NCI-H1694 (cell line): ENCODE measurements at places on chromosomes 6 and 20.

- DNase-seq = no peak
Observed at GRCh38 chr20:53608071-53608455, 14.4 kb upstream of the ZNF217 start.

DNA sequence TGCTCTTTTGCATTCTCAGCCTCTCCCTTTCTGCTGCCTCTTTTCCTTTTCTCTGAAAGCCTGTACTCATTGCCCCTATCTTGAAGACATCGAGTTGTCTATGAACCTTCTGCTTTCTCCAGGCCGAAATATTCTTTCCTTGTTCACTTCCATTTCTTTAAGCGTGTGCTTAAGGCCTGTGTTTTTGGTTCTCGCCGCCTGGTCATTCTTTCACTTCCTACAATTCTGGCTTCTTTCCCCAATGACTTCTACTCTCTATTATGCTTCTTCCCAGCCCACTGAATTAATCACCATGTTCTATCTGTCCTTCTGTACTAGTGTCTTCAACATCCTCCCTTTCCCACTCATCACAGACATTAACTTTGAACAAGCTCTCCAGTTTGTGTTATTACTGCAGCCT lies 69.6 kb downstream of the C6orf52 start:
- DNase-seq = no peak

DNA sequence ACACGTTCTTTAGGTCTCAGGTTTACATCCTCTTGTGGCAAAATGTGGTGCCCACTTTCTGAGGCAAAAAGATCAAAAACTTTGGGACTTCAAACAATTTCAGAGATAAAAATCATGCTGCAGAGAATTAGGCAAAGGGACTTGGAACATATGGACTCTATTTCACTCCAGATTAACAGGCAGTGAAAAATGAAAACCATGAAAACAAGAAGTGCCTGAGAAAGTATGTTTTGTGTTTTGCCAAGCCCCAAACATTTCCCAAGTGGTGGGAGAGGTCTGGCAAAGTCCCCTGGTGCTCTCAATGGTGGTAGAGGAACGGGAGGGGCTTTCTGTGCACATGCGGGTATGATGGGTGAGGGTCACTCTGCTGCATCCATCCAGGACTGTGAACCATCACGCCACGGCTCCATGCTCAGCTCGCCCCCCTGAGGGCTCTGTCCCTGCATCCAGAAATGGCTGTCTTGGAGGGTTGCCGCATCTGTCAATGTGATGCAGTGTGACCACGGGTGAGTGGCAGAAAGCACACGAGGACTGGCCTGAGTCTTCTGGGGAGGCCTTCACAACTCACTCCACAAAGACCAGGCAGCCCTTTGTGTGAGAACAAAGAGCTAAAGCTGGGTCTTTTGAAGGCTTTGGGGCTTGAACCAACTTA lies 43.2 kb upstream of the TBC1D7 start:
- no peak for DNase-seq

- DNase-seq = no peak
Observed at GRCh38 chr6:16551466-16551865, 209.8 kb downstream of the ATXN1 start.

DNA sequence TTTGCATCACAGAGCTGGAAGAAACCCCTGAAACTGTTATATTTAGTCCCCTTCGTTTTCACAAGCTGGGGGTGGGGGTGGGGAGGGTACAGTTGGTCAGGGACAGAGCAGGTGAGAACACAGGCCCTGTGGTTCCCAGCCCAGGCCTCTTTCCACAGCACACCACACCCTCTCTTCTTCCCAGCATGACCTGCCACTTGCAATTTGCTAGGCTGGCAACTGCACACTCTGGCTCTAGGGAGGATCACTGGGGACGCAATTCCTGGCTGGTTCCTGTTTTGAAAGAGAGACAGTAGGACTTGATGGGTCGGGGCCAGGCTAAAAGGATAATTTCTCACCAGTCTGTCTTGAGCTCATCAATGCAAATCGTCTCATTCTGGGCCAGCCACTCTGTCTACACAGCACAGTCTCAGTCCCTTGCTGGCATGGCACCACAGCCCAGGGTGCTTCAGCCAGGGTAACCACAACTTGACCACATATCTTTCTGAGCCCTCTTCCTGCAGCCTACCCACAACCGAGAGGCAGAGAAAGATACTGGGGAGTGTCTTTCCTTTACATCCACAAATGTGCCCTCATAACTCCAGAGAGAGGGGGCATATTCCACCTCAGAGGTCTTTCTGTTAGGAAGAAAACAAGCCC lies 41.7 kb upstream of the EMILIN3 start:
- no peak for DNase-seq

DNA sequence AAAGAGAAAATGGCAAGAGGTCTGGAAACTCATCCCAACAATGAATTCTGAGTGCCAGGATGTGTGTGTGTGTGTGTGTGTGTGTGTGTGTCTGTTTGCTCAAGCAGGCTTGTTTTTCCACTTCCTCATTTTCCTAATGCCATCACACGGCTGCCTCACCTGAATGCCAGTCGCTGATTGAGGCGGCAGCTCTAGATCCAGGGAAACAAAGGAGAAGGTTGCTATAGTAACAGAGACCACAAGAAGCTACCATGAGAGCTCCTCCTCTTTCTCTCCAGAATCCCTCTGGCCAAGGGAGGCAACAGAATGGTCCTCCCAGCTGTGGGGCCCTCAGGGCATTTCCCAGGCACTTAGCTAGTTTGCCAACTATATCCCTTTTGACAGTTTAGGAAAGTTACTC lies 241.1 kb upstream of the TSHZ2 start:
- no peak for DNase-seq

DNA sequence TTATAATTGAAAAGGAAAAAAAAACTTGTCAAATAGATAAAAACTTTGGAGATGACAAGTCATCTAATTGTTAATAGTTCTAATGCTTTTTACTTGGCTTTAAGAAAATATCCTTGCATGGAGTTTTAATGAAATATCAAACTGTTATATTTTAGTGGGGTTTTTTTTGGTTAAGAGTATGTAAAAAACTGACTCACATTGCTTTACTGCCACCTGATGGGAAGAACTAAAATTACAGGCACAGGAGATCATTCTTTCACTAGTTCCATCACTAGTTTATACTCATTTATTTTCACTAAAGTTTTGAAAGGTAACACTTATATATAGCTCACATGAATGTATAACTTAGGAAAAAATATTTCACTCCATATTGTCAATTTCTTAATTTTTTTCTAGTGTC lies 309.1 kb downstream of the LMBRD1 start:
- DNase-seq = no peak

GRCh38 chr6:136060052-136060451 lies 190.1 kb downstream of the MTFR2 start:
- DNase-seq = no peak

DNA sequence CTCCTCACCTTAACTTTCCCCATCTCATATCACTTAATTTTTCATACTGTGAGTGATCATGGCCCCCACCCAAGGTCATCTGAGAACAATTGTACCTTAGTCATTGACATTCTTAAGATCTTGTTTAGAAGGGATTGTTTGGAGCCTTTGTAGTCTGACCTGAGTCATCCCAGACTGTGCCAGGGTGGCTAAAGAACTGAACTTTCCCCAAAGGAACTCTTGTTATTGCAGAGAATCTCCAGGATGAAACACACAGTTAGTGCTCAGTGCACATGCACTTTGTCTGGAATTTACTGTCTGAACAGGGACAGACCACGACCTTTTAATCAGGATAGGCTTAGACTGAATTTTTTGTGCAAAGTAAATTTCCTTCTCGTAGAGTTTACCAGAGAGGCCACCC lies 112.6 kb upstream of the CCN2 start:
- DNase-seq = no peak

DNA sequence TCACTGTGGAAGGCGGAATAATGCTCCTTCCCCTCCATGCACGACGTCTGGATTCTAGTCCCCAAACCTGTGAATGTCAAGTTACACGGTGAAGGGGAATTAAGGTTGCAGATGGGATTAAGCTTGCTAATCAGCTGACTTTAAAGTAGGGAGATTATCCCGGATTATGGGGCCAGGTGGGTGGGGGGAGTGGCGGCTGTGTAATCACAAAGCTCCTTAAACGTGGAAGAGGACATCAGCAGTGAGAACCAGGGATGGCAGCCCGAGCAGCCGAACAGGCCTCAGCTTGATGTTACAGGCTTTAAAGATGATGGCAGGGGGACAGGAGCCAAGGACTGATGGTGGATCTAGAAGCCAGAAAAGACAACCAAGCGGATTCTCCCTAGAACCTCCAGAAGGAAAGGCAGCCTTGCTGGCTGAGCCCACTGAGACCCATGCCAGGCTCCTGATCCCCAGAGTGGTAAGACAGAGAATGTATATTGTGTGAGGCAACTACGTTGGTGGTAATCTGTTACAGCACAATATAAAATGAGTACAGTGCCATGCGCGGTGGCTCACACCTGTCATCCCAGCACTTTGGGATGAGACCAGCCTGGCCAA lies 117.5 kb downstream of the SCML4 start:
- DNase-seq = no peak

DNA sequence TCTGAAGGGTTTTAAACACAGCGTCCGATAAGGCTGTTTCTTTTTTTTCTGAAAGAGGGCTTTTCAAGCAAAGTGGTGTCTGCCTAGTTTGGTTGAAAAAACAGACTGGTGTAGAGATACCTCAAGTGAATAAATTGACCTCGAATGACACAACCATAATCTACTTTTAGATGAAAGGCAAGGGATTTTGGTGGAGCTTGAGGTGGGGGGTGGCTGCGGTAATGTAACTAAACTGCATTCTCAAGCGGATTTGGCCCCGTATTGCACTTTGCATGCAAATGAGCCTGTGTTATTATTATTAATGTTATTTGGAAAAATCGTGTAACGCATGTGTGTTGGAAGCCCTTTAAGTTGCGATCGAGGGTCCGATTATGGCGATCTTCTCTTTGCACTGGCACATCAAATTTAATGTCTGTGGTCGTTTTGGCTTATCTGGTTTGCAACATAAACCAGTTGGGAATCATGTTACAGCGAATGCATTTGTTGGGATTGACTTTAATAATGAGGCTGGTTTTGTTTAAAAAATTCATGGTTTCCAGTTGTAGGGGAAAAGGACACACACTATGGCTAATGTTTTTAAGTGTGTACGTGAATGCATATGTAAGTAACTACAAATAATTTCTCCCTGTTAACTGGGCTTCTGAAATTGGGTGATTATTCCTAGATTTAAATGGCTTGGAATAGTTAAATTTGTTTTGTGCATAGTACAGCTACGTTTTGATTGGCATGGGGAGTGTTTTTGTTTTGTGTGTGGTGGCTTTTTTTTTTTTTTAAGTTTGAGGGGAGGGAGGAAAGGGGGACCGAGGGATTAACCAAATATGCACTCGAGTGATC lies 1.0 kb downstream of the JARID2 start:
- no peak for DNase-seq

DNA sequence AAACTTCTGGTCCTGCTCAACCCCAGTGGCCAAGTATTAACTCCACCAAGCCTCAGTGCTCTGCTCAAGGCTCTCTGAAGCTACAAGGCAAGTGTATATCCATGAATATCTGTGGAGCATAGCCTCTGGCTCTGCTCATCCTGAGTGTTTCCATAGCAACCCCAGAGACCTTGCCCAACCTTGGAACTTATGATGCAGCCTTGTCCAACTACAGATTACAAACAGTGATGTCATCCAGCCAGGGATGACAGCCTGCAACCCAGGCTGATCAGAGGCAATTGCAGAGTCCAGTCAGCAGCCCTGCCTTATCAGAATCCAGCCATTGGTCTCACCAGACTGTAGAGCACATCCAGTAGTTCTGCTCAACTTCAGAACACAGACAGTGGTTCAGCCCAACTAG lies 65.5 kb upstream of the SPACA1 start:
- DNase-seq = no peak

- no peak for DNase-seq
Observed at GRCh38 chr6:11730641-11731040, 48.0 kb downstream of the ADTRP start.

DNA sequence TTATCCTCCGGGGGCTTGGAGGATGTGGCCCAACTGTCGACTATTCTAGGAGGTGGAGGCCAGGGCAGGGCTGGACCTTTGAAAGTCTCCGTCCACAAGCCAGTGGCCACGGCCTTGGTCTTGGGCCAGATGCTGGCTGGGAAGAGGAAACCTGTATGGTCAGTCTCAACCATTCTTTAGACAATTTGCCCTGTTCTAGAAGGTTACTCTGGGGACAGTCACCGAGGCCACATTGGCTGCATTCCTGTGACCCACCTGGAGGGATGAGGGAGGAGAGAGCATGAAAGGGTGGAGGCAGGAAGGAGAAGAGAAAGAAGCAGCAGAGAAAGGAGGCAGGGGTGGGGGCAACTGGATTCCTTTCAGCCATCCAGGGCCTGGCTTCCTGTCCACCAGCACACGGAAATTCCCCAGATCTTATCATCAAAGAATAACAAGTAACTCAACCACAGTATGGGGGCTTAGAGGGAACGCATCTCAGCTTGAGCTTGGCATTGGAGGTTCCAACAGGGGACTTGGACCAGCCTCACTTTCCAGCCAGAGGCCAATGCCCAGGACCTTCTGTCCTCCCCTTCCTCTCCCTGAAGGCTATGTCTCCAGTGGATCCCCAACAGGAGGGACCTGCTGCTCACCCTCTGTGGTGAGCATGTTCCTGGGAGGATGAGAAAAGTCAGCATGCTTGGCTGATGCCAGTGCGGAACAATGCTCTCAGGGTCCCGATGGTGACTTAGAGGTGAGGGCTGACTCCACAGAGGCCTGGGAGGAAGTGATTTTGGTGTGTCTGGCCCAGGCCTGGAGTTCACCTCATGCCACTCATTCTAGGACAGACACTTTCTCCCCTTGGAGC lies 30.4 kb downstream of the TGM2 start:
- DNase-seq = no peak

- DNase-seq = no peak
Observed at GRCh38 chr6:100322886-100323285, 141.8 kb downstream of the SIM1 start.

DNA sequence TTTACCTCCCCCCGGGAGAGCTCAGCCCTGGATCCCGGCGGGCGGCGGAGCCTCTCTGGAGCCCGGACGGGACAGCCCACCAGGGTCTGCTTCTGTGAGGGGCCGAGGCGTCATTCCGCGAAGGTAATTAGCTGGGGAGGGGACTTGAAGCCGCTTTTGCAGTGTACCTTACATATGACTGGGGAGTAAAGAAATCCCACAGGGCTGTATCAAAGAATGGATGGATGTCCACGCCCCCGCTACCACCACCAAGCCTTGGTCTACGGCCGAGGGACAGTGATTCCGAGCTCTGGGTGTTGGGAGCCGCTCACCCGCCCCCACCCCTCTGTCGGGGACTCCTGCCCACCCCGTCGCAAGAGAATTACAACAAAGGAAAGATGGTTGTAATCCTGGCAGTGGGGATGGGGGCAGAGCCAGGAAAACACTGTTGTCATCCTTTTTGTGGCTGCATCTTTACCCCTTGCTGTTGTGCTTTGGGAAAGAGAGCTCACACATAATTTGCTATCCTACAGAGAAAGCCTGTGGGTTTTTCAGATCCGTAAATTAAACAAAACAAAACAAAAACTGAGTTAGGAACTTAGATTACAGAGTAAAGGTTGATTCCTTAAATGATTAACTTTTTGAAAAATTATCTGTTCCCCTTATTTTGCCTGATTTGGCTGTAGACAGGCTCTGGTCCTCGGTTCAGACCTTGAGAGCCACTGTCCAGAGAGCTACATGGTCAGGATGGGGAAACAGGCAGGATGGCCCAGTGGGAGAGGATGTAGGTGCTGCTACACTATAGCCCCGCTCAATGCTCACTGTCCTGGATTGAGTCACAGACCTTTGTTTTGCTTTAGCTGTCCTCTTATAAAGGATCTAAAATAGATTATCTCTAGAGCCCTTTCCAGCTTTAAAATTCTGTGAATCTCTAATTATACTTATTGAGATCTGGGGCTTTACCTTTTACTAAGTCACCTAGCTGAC lies 997 bp upstream of the FBXO30 start:
- no peak for DNase-seq
